ENCODE measurements at places on chromosomes 13 and 19. TPM values are rescaled to one million over a fixed set of nuclear protein-coding genes. Genes with fewer than 3 reads are reported as not detected.

GRCh38 chr19:5484398-5485285 lies 29.4 kb downstream of the ZNRF4 start:
- peak; percentile 25 for DNase-seq

- no peak for DNase-seq
Measured at GRCh38 chr19:2334986-2335846, 6.7 kb downstream of the SPPL2B start.

GRCh38 chr13:56400774-56401173 lies 739.9 kb upstream of the PRR20A start:
- DNase-seq, result no peak

NLRP12 gene
- polyA plus RNA-seq, result 0.17 TPM

- no peak for DNase-seq
Measured at GRCh38 chr13:48436661-48437288, 23.9 kb upstream of the LPAR6 start.

FFAR1 gene
- 0.33 TPM for polyA plus RNA-seq

DNA sequence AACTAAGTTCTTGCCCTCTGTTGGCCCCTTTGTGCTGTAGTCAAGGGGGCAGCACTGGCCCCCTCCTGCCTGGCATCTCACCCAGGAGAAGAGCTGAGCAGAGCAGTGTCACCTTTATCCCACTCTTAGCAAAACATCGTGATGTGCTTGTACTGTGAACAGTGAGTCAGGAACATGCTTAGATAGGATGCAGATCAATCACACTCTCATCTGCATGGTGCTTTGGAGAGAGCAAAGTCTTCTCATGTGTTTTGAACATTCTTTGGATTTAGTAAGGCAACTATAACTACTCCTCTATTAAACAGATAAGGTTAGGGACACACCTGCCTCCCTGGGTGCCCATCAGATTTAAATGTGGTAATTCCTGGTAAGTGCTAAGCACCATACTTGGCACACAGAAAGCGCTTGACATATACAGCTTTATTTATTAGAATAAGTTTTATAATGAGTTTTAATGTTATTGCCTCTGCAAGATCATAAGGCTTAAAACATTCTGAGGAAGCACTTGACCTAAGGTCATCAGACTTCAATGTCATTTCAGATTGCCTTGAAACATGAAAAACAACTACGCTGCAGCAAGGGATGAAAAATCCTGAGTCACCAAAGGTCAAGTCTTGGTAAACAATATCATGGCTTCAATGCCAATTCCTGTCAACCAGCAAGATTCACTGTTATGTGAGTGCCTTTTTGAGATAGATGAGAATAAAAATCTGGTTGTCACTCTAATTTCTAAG lies 82.4 kb upstream of the IRS2 start:
- no peak for DNase-seq

KIRREL2 gene
- polyA plus RNA-seq, result 9.0 TPM

DNA sequence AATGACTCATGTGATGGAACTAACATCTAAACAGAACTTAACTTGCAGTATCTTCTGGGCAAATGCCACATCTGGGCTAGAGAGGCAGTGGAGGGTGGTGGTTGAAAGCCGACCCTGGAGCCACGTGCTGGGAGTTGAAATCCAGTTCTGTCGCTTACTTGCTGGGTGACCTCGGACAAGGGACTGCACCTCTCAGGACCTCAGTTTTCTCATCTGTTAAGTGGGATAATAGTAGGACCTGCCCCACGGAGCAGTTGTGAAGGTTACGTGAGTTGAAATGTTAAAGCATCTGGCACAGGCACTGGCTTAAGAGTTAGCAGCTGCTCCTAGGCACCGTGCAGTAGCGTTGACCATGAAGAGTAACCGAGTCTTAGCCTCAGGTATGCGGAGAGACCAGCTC lies 76.1 kb downstream of the SIPA1L3 start:
- no peak for DNase-seq

DNA sequence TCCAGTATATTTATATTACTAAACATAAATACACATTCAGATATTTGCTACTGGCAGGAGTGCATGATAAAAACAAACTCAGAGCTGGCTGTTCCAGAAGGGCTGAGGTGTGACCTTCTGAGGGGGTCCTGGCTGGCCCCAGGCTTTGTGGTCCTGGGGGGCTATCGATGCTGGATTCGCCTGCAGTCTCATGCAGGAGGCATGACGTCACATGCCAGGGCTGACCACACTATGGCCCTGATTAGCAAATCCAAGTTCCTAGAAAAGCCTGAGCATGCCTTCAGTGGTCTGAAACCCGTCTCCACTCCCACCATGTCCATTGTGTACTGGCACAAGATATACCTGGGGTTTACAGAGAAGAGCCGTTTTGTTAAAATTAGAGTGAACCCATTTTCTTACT lies 97.9 kb downstream of the KL start:
- DNase-seq, result no peak

KLK11 gene
- 0.15 TPM for polyA plus RNA-seq

GRCh38 chr13:102318233-102318632 lies 83.6 kb downstream of the FGF14 start:
- DNase-seq, result no peak

DNA sequence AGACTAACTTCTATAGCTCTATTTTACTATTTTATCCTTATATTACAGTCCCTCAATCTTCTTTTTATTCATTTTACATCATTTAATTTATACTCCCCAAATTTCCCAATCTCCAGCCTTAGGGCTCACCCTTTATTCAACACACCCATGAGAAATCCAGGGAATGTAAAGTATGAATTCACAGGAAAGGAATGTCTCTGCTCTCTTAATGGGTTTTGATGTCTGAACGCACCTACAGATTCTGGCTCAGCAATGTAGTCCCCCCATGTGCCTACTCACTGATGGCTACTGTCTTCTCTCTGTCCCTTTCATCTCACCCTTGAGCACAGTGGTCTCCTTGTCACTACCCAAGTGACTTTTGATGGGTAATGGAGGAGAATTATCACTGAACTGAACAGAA lies 32.8 kb downstream of the TNFSF13B start:
- no peak for DNase-seq

DNA sequence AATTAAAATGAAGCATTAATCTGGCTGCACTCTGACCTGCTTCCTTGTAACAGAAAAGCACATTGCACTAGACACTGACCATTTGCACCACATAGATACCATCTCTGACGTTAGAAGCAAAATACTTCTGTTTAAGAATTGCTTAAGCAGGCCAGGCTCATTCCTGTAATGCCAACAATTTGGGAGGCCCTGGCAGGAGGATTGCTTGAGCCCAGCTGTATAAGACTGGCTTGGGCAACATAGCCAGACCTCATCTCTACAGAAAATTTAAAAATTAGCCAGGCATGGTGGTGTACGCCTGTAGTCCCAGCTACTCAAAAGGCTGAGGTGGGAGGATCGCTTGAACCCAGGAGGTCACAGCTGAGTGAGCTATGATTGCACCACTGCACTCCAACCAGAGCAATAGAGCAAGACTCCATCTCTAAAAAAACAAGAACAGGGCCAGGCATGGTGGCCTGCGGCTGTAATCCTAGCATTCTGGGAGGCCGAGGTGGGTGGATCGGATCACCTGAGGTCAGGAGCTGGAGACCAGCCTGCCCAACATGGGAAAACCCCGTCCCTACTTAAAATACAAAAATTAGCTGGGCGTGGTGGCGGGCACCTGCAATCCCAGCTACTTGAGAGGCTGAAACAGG lies 7.0 kb upstream of the TLE6 start:
- no peak for DNase-seq

CYP2S1 gene
- 0.52 TPM for polyA plus RNA-seq

GRCh38 chr13:86760620-86761019 lies 910.6 kb upstream of the SLITRK5 start:
- DNase-seq, result no peak

POU2F2 gene
- 0.70 TPM for polyA plus RNA-seq

RFPL4A gene
- polyA plus RNA-seq, result not detected

DNA sequence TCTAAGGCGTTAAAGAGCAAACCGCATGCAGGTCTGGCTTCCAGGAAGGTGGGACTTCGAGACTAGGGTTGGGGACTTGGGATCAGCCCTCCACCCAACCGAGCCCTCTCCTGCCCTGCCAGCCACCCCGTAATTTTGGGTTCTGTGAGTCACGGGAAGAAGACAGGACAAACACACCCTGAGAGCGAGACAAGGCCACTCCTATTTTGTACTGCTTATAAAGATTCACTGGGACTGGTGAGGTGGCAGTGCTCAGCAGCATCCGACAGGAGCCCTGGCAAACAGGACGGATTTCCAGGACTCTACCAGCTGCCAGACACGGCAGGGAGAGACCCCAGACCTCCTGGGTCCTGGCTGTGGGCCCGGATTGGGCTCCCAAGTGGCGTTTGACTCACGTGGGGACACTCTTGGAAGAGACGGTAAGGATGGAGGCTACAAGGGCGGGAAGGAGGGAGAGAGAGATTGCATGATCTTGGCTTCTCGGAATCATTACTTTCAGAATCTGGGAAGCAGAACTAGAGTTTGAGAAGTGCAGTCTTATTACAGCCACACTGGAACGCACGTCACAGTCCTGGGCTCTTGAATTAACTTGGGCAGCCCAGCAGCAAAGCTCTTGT lies at the start of gene C5AR2:
TSS of gene C5AR2 (plus strand) at position 245 of the 617 bp plus-strand sequence. CDS start 8,625 bp downstream, outside the sequence.
- DNase-seq, result no peak

DNA sequence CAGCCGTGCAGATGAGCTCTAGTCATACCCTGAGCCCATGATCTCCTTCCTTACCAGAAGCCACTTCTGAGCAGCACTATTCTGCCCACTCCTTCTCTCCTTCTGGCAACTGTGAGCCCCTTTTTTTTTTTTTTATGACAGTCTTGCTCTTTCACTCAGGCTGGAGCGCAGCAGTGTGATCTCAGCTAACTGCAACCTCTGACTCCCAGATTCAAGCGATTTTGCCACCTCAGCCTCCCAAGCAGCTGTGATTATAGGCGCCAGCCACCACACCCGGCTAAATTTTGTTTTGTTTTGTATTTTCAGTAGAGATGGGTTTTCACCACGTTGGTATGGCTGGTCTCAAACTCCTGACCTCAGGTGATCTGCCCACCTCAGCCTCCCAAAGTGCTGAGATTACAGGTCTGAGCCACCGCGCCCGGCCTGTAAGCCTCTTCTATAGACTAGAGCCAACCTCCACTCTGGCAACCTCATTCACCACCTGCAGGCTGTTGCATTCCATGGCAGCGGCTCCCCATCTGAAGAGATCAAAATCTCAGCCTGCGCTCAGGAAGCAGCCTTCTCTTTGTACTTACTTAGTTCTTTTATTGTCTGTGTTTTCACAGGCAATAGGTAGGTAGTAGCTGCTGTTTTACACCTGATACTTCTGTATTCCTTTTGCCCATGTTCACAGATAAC lies 34.8 kb upstream of the NDFIP2 start:
- DNase-seq, result no peak

GRCh38 chr19:31312009-31312676 lies 37.1 kb downstream of the TSHZ3 start:
- no peak for DNase-seq

- DNase-seq, result no peak
Measured at GRCh38 chr13:52085421-52085820, 43.5 kb downstream of the NEK5 start.

GRCh38 chr13:24671386-24672113 lies 8.7 kb upstream of the ATP12A start:
- peak; percentile 75 for DNase-seq

DNA sequence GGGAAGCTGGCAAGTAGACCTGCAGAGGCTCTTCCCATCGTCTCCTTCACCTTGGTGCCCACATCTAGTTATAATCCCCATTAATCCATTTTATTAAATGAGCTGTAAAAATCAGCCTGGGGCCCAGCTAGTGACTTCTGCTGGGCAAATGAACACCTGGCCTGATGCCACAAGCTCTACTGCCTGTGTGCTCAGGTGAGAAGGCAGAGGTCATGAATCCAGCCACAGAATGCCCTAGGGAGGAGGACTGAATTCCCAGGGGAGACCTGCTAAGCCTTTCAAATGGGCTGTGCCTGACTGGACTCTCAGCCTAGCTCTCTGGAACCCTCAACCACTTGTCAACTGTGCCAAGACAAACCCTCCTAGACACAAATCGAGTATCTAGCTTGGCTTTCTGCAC lies 74.0 kb downstream of the PDS5B start:
- DNase-seq, result no peak

ADGRE2 gene
- 0.33 TPM for polyA plus RNA-seq

PSG7 gene
- not detected for polyA plus RNA-seq

DNA sequence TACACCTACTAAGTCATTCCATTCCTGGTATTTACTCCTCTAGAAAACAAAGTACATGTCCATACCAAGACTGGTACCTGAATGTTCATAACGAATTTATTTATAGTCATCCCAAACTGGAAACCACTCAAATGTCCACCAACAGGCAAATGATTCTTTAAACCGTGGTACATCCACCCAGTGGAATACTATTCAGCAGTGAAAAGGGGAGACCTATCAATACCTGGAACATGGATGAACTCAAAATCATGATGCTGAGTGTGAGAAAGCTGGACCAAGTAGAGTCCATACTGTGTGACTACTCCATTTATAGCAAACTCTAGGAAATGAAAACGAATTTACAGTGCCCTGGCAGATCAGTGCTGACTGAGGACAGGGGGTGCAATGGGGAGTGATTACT lies 11.9 kb upstream of the NAPA start:
- no peak for DNase-seq

ZNF112 gene
- polyA plus RNA-seq, result 14.0 TPM

AKT2 gene
- 191 TPM for polyA plus RNA-seq

KLK8 gene
- 3.9 TPM for polyA plus RNA-seq

- DNase-seq, result no peak
Measured at GRCh38 chr19:45517641-45518468, 10.6 kb downstream of the VASP start.

- no peak for DNase-seq
Measured at GRCh38 chr13:103730407-103730806, 664.2 kb upstream of the SLC10A2 start.

GRCh38 chr19:5091018-5091683 lies 122.2 kb downstream of the KDM4B start:
- peak; percentile 51 for DNase-seq

GRCh38 chr13:31042049-31042448 lies 109.6 kb downstream of the TEX26 start:
- DNase-seq, result no peak

- no peak for DNase-seq
Measured at GRCh38 chr13:30148786-30149185, 158.6 kb downstream of the KATNAL1 start.

DNA sequence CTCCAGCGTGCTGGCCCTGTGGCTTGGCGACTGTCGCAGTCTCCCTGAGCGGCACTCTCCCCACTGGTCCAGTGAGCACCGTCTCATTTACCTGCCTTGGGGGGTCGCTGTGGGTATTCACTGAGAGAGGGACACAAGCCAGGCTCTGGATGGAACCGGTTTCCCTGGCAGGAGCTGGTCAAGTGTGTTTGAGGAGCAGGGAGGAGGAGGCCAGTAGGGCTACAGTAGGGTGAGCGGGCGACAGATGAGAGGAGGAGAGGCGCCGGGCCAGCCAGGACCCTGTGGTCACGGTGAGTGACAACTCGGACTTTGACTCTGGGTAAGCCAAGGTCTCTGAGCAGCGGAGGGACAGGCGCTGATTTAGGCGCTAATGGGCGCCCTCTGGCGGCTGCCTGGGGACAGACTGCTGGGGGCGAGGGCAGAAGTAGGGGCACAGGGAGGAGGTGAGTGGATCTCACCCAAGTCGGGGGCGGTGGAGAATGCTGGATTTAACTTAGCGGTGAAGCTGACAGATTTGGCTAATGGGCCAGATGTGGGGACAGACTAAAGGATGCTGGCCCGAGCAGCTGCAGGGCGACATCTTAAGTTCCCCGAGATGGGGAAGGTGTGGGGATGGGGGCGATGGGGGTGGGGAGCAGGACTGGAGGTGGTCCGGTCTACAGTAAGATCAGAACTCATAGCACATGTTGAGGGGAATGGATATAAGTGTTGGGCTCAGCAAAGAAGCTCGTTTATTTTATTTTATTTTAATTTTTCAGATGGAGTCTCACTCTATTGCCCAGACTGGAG lies 4.7 kb upstream of the PRMT1 start:
- DNase-seq, result peak; percentile 75

IGFL3 gene
- not detected for polyA plus RNA-seq
